ENCODE measurements at places on chromosomes 5 and 9.
A peak's percentile ranks its signal among the peaks of the same experiment; 100 is the strongest.

DNA sequence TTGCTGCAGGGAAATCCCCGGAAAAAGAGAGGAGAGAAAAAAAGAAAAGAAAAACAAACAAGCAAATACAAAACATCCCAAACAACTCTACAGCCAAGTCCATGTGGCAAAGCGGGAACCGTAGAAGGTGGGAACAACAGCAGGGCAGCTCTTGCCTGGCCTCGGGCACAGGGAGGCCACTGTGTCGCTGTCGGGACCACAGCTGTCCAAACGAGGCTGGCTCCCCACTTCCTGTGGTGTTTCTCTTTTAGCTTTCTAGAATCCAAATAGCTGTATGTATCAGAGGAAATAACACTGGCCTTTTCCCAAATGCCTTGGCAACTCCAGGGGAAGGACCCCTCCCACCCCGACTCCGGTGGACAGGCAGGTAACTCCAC lies 41.6 kb upstream of the EQTN start:
- no peak for DNase-seq

DNA sequence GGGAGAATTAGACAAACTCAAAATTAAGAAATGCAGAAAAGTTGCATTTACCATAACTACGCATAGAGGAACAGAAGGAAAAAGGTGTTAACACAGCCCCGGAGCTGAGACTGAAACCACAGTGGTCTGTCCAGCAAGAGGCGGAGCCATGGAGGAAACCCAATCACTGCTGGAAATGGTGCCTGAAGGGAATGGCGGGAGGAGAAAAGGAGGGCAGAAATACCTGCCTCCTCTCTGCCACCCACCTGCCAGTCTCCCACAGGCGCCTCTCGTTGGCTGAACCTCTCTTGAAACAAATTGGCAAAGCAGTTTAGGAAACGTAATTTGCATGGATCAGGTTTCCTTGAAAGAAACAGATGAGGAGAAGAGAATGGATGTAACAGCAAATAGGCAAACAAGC lies 9.7 kb upstream of the PRKACG start:
- no peak for DNase-seq

- DNase-seq, result no peak
Measured at GRCh38 chr9:69798744-69799143, 21.9 kb upstream of the CFAP95 start.

- no peak for DNase-seq
Measured at GRCh38 chr5:83015676-83016075, 61.5 kb downstream of the TMEM167A start.

GRCh38 chr5:73143716-73144115 lies 23.3 kb downstream of the TMEM171 start:
- DNase-seq, result no peak

DNA sequence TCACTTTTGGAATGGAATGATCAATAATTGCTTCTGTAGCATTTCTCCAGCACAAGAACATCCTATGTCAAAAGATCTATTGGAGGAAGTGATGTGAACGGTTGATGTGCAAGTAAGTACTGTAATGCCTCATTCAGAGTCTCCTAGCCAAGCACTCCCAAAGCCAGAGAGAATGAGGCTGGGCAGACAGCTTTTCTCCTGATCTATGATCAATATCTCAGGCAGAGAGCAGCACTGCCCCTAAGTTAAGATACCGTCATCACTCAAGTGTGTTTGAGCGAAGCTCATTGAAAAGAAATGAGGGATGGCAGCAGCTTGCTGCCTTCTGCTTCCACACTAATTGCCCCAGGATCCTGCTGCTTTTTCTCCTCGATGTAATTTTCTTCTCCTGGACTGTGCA lies 324.1 kb upstream of the GRAMD2B start:
- DNase-seq, result no peak

DNA sequence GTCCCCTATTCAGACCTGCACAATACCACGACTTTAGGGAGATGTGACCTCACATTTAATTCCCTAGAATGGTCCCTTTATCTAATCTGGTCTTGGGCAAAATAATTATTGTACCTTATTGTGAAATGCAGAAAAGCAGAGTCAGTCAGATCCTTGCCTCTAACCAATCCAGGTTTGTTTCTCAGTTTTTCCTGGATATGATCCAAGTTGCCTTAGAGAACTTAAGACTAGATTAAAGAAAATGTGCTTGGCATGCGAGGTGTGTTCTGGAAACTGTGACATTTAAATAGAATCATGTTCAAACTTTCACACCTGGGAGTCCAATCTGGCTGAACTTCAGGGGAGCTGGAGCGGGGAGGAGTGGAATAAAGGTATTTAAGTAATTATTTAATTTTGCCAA lies 696.2 kb downstream of the DNAH5 start:
- DNase-seq, result no peak

- DNase-seq, result no peak
Measured at GRCh38 chr5:40041452-40041851, 616.7 kb upstream of the DAB2 start.

- DNase-seq, result peak; percentile 58
Measured at GRCh38 chr5:1316588-1317340, 21.9 kb upstream of the TERT start.

- no peak for DNase-seq
Measured at GRCh38 chr9:127406799-127407491, 10.0 kb downstream of the SLC2A8 start.

DNA sequence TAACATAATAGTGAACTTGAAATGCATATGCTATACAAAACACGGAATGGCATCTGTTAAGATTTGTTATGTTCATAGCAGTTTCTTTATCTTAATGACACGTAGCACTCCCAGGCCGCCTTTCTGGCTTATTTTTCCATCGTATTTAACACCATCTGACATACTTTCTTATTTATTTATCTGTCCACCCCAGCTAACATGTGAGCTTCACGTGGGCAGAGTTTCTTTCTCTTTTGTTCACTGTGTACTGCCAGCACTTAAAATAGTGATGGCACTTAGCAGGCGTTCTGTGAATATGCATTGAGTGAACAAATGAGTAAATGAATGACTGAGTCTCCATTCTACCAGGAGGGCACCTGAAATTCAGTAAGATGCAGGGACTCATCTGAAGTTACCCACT lies 29.4 kb upstream of the SYNPO start:
- no peak for DNase-seq

GRCh38 chr5:140677947-140678346 lies 4.6 kb upstream of the DND1 start:
- no peak for DNase-seq

GRCh38 chr5:65811004-65811403 lies 89.0 kb downstream of the NLN start:
- peak; percentile 8 for DNase-seq

GRCh38 chr9:132059361-132059760 lies 20.3 kb downstream of the MED27 start:
- no peak for DNase-seq

- no peak for DNase-seq
Measured at GRCh38 chr5:9519537-9519936, 26.3 kb downstream of the SEMA5A start.

Measured in activated CD4-positive, alpha-beta T cell treated with anti-CD3 and anti-CD28 coated beads, Interleukin-2, Interleukin-6, amounts not matched to agents 100 ng/mL and 50 ng/mL, durations not matched to agents 16 hours and 8 hours (primary cell).